Amniotic epithelial cell (primary cell): ENCODE measurements at places on chromosomes 5 and 9.

DNA sequence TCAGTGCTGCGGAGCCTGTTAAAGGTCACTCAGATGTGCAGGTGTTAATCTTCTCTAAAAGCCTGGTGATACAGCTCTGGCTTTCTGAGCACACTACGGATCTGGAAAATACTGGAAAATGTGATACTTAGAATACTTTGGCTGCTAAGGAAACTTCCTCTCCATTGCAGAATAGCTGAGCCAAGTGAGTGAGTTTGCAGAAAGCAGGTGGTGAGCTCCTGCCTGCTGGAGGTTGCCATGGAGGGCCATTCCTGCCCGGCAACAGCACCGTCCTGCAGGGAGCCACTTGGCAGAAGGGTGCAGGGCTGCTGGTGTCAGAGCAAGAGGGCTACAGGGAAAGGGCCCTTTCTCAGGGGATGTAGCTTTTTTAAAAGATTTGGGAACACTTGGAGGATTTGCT lies 40.7 kb downstream of the SECISBP2 start:
- DNase-seq = no peak

DNA sequence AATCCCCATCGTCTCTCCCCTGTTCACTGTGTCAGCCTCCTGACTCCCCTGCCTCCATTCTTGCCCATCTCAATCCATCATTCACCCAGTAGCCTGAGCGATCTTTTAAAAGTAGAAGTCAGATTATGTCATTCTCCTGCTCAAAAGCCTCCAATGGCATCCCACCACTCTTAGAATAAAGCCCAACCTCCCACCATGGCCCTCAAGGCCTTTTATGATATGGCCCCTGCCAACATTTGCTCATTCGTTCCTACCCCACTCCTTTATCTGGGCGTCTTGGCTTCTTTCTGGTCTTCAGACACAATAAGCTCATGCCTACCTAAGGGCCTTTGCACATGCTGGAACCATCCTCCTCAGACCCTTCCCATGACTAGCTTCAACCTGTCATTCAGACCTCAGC lies 35.5 kb upstream of the KCNMB1 start:
- DNase-seq = no peak

DNA sequence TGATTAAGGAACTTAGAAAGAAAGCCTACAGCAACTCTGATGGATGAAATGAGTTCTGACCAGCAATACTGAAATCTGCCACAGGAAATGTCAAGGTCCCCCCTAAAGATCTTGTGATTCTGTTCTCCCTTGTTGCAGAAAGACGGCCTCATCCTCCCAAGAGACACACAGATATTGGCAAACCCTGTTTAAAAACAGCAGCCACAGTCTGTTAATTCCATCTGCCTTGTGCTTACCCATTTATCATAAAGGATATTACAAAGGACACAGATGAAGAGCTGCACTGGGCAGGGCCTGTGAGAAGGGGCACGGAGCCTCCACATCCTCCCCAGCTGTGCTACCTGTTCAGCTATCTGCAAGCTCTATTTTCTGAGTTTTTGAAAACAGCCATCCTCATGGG lies 15.2 kb downstream of the RAPGEF1 start:
- no peak for DNase-seq

DNA sequence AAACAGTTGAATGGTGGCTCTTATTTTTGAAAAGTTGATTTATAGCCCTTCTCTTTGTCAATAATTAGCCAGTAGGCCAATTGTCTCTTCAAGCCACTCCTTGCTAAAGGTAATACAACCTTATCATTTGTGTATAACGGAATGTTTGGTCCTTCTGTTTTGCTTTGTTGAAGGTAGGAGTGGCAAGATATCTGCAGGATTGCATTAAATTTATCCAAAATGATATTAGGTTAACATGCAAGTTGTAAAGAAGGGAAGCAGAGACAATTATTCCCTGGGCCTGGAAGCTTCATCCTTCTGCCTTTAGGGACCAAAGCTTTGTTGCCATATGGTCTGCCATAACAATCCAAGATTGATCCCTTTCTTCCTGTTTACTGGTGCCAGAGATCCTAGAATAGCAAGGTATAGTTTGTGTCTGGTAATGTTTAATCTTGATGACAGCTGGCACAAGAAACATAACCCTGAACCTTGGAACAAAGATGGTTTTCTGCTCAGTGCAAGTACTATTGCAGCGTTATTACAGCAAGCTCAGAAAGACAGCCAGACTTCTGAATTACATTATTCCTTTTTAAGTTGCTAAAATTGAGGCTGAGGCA lies 15.5 kb upstream of the FSD1L start:
- no peak for DNase-seq

- DNase-seq = no peak
Measured at GRCh38 chr5:178826216-178826615, 33.5 kb upstream of the ZNF354B start.

DNA sequence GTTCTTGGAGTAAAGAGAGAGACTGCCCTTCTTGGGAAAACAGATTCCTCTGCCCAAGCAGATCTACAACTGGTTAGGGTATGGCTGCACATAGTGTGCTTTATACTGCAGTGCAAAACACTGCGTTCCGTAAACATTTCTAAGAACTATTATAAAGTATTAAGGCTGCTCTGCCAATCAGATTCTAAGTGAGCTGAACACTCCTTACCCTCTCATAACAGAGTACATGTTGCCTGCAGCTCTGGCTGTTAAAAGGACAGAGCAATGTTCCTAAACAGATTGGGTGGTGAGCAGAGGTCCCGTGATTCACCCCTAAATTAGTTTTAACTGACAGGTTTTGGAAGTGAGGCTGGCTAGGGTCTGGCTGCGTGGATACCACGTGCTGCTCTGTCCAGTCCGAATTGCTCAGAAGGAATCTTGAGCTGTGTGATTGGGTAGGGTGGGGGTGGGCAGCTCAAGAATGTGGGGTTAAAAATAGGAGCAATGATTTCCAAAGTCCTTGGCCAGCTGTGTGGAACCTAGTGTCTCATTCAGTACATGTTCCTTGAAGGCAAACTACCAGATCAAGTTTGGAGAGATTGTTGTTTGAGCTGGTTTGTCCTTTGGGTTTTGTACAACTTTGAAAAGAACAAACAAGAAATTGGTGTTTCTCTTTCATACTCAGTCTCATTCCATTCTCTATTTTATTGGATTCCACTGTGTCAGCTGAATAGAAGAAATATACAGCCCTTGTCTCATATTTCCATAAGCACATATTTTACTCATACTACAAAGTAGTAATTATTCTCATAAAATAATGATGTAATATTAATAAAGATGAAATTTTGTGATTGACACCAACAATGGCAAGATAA lies 497.6 kb upstream of the CD180 start:
- no peak for DNase-seq

GRCh38 chr5:132147663-132148062 lies 74.1 kb downstream of the CSF2 start:
- no peak for DNase-seq

DNA sequence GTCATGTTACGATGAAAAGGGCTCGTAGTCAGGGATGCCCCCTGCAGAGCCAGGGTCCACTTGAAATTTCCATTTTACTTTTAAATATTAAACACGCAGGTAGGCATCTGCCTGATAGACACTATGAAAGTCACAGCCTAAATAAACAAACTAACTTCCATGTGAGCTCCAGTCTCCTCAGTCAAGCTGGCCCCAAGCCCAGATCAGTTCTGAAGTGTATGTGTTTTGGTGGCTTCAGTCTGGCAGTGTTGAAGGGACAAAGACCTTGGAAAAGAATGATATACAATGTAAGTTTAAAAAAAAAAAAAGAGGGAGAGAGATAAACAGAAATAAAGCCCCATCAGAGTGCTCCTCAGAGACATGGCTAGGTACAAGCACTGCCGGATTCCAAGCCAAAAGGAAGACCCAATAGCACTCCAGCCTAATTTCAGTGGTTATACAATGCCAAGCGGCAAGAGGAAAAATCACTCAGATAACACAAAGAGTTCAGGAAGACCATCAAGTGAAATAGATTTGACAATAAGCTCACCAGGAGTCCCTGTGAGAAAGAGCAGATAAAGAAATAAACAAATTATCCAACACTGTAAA lies 181.0 kb downstream of the BNC2 start:
- no peak for DNase-seq

GRCh38 chr5:6611334-6612256 lies 21.2 kb downstream of the NSUN2 start:
- no peak for DNase-seq

DNA sequence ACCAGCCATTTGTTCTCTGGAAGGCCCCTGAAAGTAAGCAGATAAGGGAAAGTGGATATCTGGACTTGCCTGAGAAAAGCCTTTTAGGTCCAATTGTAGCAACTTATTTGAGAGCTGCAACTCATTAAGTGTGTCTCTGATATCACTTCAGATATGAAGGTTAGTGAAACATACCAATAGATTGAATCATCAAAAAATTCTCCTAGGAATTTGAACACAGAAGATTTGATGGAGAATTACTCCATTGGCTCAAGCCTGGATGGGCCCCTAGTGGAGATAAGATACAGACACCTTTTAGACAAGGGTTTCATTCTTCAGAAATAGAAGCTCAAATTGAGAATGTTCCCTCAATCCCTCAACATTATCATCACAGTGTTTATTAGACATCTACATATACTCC lies 356.7 kb downstream of the NDUFS4 start:
- DNase-seq = peak; percentile 40

DNA sequence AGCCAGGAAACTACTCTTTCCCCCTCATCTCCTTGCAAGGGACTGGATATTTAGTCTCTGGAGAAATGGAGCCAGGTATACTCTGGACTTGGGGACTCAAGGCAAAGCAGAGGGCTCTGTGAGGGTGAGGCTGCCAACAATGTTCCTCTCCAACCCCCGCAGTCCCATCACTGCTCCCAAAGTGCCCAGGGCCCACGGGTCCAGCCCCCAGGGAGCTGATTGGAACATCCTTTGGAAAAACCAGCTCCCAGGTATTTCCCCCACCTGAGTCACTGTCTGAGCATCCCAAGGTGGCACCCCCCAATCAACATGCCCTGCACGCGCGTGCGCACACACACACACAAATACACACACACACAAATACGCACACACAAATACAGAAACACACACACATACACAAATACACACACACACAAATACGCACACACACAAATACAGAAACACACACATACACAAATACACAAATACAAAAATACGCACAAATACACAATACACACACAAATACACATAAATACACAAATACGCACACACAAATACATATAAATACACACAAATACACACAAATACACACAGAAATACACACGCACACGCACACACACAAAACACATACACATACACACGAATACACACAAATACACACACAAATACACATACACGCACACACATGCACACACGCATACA lies 137.4 kb downstream of the DAB2IP start:
- no peak for DNase-seq

DNA sequence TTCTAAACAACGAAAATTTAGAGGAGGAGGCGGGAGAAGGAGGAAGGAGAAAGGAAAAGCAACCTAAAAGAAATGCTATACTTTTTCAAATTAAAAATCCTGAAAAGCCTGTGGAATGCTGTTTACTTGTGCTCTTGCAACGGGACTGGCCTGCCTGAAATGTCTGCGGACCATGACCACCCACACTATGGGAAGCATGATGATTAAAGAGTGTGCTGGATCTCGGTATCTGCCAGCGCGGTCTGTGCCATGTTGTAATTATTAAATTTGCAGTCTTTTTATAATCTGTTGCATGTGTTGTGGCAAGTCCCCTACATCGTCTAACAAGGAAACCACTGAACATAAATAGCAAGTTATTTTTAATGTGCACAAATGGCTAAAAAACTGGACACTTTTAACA lies 111.4 kb downstream of the FANCC start:
- DNase-seq = peak; percentile 74

DNA sequence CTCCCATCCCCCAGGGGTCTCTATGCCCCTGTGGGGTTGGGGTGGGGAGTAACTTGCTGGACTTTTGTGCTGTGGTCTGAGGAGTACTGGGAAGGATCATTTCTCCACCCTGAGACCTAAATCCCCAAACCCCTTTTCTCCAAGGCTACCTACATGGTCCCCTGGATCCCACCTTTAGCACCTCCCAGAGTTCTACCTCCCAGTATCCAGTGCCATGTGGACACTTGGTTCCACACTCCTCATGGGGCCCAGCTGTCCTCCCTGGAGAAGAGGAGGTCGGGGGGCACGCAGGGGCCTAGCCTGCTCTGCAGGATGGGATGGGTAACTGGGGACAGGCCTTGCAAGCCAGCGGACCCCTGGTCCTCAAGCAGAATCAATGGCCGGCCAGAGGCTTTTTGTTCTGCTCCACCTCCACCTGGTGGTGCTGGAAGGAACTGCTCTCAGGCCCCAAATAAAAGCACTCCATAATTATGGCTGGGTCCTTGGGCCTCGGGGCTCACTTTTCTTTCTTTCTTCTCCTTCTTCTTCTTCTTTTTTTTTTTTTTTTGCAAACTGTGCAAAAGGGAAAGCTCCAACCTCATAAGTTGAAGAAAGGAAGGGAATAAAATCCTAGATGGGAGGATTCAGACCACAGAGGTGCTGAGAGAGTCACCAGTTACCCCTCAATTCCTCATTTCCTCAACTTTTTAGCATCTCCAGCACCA lies 68.4 kb downstream of the PSD2 start:
- peak; percentile 24 for DNase-seq

GRCh38 chr9:35731415-35732184 lies 395 bp downstream of the TLN1 start:
- peak; percentile 32 for DNase-seq

DNA sequence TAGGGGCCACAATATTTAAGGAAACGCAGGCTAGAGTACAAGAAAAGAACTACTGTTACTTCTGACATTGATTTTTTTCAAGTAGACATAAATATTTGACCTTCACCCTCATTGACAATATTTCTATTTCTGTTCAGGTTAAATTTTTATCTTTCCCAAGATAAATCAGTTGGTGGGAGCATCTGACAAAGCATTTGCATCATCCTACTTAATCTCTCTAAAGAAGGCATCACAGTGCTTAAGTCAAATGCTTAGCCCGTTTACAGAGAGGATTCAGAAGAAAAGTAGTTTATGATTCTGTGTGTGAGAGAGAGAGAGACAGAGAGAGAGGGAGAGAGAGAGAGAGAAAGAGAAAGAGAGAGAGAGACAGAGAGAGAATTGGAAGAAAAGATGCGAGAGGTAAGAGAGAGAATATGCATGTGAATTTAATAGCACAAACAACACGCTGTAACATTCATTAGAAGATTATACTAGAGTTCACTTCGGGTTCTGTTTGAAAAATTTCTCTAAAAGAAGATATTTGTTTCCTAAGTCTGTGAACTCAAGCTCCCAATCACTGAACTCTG lies 1093.3 kb upstream of the CDH6 start:
- DNase-seq = peak; percentile 49

DNA sequence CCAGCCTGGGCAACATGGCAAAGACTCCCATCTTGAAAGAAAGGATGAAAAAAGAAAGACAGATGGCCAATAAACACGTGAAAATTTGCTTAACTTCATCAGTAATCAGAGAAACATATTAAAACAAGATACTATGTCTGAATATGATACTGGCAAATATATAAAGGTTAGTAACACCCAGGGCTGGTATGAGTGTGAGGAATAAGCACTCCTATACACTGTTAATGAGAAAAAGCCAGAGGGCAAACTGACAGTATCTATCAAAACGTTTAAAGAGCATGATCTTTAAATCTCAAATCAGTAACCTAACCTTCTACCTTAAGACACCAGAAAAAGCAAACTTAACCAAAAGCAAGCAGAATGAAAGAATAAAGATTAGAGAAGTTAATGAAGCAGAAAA lies 14.1 kb downstream of the B4GALT1 start:
- DNase-seq = no peak
